HTR-8/SVneo (cell line): ENCODE measurements at places on chromosomes 12 and 14.

GRCh38 chr14:97021571-97022168 lies 224.5 kb downstream of the VRK1 start:
- DNase-seq: peak; percentile 20

- no peak for DNase-seq
Measured at GRCh38 chr14:77607741-77608302, 8.6 kb downstream of the SPTLC2 start.

DNA sequence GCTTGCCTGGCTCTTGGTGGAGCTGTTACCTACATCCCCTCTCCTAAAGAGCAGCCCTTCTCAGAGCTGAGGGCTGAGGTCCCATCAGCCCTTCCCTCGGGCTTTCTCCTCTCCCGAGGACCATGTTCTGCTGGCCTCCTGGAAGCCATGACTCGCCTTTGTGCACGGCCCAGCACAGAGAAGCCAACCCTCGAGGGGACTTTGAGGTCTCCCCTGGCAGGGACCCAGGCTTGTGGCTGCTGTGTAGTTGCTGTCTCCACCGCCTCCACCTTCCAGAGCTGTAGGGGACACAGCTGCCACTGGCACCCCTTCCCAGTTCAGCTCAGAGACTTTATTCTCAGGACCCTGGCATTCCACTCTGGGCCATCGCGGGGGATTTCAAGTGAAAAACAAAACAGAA lies 22.9 kb upstream of the CCND2 start:
- no peak for DNase-seq

- DNase-seq: no peak
Measured at GRCh38 chr14:91376547-91377477, 40.8 kb downstream of the CCDC88C start.

- DNase-seq: no peak
Measured at GRCh38 chr12:107983756-107984472, 145.2 kb upstream of the WSCD2 start.

DNA sequence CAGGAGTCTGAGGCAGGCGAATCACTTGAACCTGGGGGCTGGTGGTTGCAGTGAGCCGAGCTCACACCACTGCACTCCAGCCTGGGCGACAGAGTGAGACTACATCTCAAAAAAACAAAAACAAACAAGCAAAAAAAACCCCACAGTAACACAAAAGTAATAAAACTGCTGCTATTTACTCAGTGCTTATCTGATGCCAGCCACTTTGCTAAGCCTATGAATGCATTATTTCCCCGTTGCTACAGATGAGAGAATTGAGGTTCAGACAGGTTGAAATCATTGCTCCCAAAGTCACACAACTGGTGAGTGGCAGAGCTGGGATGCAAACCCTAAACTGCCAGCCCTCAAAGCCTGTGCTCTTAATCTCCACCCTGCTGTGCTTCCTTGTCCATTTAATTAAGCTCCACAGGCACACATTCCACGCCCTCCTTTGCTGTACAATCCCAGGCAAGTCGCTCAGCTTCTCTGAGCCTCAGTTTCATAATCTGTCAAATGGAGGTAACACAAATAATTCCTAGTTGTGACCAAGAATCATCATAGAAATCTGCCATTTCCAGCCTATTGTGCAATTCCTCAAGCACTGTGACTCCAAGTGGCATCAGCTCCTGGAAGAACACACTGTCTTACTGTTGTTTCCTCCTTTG lies 5.7 kb upstream of the OAS3 start:
- no peak for DNase-seq

GRCh38 chr12:5556033-5556614 lies 124.2 kb downstream of the NTF3 start:
- DNase-seq: no peak

- no peak for DNase-seq
Measured at GRCh38 chr12:49708851-49709250, 1.6 kb upstream of the FMNL3 start.

DNA sequence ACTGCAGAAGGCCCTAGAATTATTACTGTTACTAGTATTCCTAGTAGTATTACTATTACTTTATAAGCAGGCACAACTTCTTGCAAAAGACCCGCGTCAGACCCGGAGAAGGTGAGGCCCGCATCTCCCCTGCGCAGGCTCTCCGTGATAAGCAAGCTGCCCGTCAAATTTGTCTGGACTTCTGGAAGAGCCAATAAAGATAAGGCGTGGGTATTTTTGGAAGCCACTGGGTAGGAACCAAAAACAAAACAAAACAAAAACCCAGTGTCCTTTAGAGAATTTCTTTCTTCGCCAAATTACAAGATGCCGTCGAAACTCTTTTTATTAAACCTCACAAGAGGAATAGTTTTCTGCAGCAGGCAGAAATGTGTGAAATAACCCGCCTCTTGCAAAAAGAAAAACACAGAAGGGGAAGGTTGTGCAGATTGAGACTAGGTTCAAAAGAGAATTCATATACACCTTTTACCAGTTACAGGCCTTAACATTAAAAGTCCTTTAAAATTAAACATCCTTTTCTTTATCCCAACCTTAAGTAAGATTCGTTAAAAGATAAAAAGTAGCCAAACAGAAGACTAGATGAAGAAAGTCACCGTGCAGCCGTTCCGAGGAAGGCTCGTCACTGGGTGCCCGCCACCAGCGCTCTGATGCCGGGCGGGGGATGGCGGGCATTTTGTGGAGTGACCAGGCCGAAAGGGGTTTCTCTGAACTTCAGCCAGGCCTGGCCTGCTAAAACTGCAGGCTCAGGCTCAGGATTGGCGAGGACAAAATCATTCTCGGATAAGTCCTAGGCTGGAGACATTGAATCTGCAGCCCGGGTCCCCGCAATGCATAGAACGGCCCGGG lies 1.6 kb downstream of the TBX5 start:
- DNase-seq: no peak

- DNase-seq: no peak
Measured at GRCh38 chr12:105214670-105215375, 21.2 kb downstream of the APPL2 start.

- no peak for DNase-seq
Measured at GRCh38 chr14:95537298-95538089, 2.6 kb downstream of the GLRX5 start.

DNA sequence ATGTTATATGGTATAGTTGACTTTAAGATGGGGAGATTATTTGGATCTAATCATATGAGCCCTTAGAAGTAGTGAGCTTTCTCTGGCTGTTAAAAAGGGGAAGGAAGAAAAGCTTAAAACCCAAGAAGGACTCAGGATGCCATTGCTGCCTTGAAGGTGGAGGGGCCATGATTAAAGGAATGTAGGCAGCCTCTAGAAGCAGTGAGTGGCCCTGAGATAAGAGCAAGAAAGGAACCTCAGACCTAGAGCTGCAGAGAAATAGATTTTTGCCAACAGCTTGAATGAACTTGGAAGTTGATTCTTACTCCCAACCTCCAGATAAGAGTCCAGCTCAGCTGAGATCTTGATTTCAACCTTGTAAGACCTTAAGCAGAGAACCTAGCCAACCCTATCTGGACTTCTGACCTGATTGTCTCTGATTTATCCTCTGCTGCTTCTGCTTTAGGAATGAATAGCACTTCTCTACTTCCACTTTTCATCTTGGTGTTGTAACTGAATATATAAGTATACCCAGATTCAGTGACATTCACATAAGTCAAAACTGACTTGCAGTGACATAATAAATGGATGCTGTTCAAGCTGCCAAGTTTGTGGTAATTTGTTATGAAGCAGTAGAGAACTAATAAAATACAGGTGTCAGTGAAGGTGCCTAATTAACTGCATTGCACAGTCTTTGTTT lies 33.5 kb downstream of the RAD51B start:
- no peak for DNase-seq

GRCh38 chr12:53498235-53498630 lies 1.0 kb downstream of the MAP3K12 start:
- no peak for DNase-seq

DNA sequence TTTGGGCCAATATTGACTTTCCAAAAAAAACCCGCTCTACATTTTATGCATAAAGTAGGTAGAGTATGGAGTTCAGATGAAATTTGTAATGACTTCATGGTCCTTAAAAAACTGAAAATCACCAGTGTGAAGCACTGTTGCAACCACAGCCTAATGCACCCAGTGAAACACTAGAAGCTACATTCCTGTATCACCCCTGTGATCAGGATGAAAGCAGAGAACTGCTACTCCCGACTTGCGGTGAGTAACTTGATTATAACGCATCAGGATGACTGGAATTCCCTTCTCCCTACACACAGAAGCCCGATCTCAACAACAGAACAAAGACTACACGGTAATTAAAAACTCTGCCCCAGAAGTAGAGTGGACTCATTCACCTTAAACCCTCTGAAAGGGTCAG lies 33.8 kb downstream of the SPTB start:
- peak; percentile 96 for DNase-seq

GRCh38 chr12:8852119-8852518 lies 29.7 kb downstream of the A2ML1 start:
- DNase-seq: no peak

- no peak for DNase-seq
Measured at GRCh38 chr14:54784657-54785056, 118.0 kb downstream of the GCH1 start.

GRCh38 chr14:30573966-30574365 lies 15.0 kb downstream of the G2E3 start:
- DNase-seq: no peak

DNA sequence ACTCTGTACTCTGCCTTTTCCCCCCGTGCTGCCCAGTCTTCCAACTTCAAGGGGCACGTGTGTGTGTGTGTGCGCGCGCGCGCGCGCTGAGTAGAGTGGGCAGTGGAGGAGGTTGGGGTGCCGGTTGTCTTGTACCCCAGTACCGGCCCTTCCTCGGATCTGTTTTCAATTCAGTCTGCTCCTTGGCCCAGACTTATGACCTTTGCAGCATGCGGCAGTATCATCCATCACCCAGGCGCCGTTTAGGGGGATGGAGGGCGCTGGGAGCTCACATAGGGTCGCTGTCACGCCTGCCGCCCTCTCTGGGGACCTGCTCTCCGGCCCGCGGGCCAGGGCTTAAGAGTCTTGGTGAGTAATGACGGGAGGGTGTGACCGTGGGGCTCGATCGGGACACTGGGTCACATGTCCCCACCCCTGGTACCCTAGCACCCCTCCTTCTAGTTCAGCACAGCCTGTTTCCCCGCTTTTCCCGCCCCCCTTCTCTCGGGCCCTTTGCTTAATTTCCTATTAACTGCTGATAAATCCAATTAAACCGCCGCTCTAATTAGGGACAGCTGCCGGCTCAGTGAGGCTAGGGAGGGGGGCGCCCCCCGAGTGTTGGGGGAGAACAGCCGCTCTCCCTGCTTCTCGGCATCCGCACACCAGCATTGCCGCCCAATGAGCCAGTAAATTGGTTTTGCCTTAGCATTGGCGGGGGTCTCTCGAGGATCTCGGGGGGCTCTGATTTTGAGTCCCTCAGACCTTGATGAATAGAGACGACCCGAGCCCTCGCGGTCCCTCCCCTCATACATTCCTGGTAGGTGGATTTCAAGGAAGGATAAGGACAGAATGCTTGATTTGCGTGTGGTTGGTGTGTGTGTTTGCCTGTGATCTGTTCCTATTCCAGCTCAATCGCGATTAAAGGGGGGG lies 9.3 kb downstream of the STAC3 start:
- DNase-seq: no peak

- DNase-seq: no peak
Measured at GRCh38 chr14:101083564-101084435, 180.3 kb upstream of the RTL1 start.

DNA sequence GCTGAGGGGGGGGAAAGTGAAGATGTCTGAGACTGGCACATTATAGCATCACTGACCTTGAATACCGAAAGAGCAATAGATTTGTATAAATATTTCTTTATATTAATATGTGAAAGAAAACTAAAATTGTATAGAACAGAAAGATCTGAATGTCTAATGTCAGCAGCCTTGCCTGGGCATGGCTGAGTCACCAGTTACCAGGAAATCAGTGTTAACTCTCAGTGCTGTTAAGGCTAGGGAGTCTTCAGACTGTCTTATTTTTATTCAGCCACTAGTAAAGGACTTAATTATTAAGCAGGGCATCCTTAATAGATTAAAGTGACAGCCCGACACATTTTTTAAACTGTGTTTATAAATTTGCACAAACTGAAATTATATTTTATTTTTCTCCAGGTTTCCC lies 122.9 kb upstream of the AEBP2 start:
- DNase-seq: no peak

- peak; percentile 17 for DNase-seq
Measured at GRCh38 chr12:130715998-130716968, at the start of gene RIMBP2. Gene RIMBP2 (minus strand): TSS chr12:130716299. CDS start chr12:130479013, 237,286 bp downstream.

- DNase-seq: no peak
Measured at GRCh38 chr14:51242545-51243490, 2.8 kb downstream of the TMX1 start.

- DNase-seq: no peak
Measured at GRCh38 chr12:26185532-26186320, 9.6 kb upstream of the SSPN start.

GRCh38 chr14:102666635-102667034 lies 74.2 kb downstream of the RCOR1 start:
- no peak for DNase-seq

- no peak for DNase-seq
Measured at GRCh38 chr12:122106843-122107242, 28.3 kb downstream of the MLXIP start.

GRCh38 chr14:103143506-103143905 lies 20.2 kb downstream of the TNFAIP2 start:
- no peak for DNase-seq

- no peak for DNase-seq
Measured at GRCh38 chr14:50402965-50403364, 6.3 kb upstream of the CDKL1 start.

DNA sequence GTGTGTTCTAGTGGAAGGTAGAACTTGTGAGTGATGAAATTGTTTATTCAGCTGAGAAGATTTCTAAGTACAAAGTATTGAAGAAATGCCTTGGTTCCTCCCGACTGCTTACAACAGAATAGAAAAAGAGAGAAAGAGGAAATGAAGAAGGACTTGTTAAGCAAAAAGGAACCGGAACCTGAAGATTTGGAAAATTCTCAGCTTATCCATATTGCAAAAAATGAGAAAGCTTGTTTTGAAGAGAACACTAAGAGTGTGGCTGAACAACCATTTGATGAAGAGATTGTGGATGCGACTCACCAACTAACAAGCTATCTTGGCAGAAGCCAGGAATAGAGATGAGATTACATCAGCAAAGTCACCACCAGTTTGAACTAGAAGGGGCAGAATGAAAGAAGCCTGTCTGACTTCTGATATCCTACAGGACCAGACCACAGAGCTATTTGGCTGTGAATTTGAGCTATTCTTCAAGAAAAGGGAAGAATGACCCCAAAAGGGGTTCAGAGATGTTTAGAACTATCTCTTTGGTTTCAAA lies 15.1 kb downstream of the NDUFA9 start:
- peak; percentile 34 for DNase-seq

GRCh38 chr12:10392394-10392930 lies 2.6 kb upstream of the KLRK1 start:
- peak; percentile 45 for DNase-seq

DNA sequence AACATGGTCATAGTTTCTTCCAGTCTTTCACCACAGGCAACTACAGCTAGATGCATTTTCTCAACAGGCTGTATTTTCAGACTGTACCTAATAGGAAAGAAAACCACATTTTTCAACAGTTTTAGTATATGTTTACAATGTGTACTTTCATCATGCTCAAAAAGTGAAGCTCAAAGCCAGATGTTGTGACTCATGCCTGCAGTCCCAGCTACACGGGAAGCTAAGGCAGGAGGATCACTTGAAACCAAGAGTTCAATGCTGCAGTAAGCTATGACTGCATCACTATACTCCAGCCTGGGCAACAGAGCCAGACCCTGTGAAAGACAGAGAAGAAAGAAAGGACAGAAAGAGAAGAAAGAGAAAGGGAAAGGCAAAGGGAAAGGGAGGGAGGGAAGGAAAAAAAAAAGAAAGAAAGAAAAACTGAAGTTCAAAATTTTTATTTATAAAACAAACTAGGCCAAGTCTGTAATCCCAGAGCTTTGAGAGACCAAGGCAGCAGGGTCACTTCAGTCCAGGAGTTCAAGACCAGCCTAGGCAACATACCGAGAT lies 25.5 kb downstream of the GXYLT1 start:
- DNase-seq: no peak
